ENCODE measurements at places on chromosomes 2 and 18.

- DNase-seq, result no peak
These were observed 65.9 kb upstream of the HPCAL1 start for GRCh38 chr2:10236571-10237391.

DNA sequence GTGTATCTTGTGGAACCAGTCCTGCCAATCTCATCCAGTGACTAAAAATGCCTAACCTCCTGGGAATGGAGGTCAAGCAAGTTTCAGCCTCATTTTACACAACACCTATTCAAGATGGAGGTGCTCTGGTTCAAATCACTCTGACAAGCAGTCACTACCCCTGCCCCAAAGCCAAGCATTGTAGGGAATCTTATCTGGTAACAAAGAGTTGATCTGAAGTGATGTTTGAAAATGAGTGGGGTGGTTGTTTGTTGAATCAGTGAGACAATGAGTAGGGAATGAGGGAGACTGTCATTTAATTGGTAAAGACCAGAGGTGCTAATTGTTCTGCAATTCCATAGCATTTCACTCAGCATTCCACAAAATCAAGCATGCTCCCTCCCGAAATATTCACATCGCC, 132.0 kb downstream of the RND3 start:
- DNase-seq, result no peak

GRCh38 chr2:21254170-21254965, 130.6 kb downstream of the TDRD15 start:
- no peak for DNase-seq

DNA sequence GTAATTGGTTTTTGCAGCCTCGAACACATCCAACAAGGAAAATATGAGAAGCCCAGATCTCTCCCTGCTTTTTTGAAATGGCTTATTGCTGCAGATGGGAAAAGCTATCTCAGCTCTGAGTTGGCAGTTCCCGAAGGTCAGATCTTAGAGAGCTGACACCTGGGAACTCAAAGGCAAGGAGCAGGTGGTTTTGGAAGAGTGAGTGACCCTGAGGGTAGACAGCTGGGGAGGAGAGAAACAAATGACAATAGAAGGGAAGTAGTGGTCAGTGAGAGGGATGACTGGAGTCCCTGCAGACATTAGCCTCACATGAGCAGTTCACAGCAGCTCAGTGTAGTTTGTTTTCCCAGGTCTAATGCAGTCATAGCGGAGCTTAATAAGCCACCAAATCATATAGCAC, 317.9 kb downstream of the STK39 start:
- DNase-seq, result no peak

DNA sequence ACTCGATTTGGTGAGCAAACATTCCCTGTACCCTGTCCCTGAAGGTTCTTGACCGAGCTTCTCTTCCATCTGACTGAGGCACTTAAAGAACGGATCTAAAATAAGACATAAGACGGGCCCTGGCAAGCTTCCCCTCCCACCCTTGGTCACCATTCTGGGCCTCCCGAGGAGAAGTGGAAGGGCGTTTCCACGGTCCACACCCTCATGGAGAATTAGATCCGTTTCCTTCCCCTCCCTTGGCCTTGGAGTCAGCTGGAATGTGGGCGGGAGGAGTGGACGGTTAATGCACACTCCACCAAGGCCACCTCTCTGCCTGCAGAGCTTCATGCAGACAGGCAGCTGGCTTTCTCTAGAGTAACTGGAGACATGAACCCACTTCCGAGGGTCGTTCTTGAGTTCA, 257.3 kb upstream of the APCDD1 start:
- no peak for DNase-seq

DNA sequence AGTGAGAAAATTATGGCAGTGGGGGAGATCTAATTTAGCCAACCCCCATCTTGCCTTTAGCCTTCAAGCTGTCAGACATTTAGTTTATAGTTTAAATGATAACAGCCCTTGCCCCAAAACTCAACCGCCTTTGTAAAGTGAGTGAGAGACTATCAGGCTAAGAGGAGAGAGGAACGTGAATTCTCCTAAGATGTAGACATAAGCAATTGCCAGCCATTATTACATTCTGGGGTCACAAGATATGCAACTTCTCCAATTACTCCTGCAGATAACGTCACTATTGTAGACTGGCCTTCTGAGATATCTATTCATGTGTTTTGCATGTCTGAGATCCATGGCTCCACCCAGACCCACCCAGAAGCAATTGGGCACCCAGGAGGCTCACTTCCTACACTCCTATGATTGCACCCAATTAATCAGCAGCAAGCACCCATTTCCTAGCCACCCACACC, 307.3 kb downstream of the NBAS start:
- no peak for DNase-seq

DNA sequence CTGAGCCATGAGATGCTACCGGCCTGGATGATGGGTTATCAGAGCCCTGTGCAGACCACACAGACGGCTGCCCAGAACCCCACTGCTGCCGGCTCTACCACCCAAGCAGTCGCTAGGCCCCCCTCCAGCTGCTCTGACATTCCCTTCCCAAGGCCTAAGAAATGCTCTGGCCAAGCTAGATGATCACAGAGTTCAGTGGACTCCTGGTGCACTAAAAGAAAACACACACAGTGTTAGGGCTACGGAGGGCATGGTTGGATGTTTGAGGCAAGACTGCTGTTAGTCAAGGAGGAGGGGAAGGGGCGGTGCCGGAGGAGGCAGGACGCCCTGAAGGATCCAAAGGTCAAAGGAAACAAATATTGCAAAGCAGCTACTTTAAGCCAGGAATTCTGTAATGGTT, 174.5 kb downstream of the MYCN start:
- no peak for DNase-seq

GRCh38 chr2:144548088-144548487, 28.2 kb upstream of the ZEB2 start:
- DNase-seq, result no peak

GRCh38 chr2:102424754-102425153, 1.8 kb downstream of the IL18RAP start:
- DNase-seq, result no peak

- DNase-seq, result no peak
These were observed 67.6 kb downstream of the SDC1 start for GRCh38 chr2:20157193-20157891.

GRCh38 chr2:236855866-236856847, 229.5 kb upstream of the COPS8 start:
- DNase-seq, result no peak

DNA sequence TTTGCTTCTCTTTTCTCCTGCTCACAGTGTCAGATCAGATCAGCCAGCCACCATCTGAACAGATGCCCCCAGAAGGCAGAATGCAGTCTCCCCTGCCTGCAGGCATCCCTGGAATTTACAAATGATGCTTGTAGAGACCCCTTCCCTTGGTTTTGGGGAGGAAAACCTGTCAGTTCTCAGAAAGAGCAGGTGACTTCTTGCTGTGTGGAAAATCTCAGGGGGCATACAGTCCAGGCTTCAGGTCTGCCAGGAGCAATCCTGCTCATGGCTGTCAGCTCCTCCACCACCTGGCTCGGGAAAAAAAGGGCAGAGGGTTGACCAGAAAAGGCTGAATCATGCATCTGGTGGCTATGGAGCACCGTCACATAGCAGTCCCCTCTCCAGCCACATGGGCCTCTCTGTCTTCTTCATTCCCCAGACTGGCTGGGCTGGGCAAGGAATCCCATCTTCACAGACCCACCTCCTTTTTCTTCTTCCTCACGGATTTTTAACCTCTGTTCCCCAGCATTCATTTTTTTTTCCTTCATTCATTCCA, 107.0 kb downstream of the KCNF1 start:
- no peak for DNase-seq
